ENCODE measurements at places on chromosomes 13 and 19.

DNA sequence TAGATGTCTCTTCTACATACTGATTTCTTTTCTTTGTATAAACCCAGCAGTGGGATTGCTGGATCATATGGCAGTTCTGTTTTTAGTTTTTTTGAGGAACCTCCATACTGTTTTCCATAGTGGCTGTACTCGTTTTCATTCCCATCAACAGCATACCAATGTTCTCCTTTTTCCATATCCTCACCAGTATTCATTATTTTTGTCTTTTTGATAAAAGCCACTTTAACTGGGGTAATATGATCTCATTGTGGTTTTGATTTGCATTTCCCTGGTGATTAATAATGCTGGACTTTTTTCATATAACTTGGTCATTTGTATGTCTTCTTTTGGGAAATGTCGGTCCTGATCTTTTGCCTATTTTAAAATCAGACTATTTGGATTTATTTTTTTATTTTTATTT is 108.5 kb downstream of the PAN3 start:
- no peak for DNase-seq

DNA sequence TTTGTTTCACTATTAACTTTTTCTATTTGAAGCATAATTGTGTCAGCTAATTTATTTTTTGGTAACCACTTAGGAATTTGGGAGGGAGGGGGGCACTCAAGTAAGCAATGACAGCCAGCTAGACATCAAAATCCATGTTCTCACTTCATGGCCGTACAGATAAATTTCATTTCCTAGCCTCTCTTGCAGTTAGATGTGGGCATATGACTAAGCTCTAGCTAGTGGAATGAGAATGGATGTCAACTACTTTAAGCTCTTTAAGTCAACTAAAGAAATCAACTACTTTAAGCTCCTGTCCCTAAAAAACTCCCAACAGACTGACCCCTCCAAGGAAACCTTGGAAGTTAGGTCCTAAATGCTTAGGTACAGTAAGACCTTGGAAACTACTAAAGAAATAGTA is 92.0 kb downstream of the KCNRG start:
- no peak for DNase-seq

DNA sequence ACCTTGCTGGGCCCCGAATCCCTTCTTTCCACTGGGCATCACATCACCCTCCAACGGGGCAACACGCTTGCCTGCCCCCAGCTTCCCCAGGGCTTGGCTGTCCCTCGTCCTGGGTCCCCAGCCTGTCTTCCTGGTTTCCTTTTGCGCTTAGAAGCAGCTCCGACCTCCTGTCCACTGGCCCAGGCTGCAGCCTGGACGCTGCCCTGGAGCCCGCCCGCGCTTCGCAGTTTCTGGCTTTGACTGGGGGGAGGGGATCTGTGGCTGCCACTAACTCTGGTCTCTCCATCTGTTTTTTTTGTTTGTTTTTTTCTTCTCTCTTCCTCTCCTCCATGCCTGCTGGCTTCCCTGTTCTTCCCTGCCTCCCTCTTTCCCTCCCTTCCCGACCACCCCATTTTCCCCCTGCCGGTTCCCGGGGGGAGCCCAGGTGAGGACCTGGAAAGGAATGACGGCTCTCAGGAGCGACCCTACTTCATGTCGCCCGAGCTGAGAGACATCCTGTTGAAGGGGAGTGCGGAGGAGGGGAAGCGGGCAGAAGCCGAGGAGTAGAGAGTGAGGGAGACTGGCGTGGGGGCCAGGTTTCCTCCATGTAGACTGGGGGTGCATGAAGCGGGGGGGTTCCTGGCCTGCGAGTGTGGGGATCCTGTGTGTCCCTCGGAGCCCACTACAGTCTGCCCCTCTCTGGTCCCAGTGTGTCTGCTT is 11.5 kb upstream of the ILF3 start:
- no peak for DNase-seq

DNA sequence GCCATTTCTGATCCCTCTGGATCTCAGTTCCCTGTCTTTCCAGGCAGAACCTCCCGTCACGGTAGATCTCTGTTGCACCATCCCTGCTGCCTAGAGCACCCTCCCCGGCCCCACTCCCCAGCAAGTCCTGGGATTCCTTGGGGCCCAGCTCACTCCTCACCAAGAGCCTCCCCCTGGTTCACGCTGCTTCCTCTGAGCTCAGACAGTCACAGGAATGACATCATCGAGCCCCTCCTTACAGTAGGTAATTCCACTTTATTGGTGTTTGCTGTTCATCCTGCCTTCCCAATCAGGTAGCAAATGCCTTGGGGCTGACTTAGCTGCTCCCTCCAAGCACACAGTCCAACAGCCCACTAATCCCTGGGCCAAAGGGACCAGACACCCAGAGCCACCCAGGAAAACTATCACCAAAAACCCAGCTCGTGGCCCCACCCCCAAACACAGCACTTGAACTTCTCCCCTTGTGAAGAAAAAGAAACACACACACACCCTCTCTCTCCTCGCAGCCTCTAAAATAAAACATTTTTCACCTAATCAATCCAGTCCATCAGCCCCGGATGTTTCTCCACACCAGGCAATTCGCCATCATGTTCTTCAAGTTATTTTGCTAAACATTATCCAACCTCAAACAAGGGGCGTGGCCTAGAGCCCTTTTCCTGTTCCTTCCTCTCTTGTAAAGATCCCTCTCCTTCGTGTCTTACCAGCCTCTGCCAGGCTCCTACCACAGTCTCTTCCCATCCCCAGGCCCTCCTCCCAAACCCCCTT is 2.5 kb downstream of the NAPA start:
- no peak for DNase-seq

GRCh38 chr19:19873381-19873780 is 7.7 kb downstream of the ZNF253 start:
- no peak for DNase-seq

DNA sequence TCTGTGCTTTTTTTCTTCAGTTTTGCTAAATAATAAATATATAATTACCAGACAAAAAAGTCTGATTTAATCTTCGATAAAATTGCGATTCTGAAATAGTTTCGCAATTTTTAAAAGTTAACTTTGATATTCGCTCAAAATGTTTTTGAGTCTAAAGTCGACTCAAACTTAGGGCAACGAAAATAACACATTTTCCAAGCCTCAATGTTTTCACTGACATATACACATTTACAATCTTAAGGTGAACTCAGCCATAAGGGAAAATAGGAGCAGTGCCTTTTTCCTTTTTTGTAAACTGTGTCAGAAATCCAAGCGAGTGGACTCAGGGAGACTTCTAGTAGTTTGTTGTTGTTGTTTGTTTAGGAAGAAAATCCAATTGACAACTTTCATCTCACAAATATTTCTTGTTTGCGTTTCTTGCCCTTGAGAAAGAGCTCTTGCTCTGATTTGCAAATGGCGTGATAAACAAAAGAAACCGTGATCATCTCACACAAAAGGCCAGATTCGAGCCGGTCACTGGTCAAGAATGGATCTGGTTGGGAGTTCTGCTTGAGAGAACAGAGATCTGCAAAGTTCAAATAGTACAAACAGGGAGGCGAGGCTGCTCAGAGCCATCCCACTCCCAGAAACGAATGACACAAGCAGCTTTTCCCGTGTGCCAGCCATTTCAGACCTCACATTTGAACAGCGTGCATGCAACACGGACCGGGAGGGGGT is 2.1 kb downstream of the SOX21 start:
- DNase-seq, result no peak

DNA sequence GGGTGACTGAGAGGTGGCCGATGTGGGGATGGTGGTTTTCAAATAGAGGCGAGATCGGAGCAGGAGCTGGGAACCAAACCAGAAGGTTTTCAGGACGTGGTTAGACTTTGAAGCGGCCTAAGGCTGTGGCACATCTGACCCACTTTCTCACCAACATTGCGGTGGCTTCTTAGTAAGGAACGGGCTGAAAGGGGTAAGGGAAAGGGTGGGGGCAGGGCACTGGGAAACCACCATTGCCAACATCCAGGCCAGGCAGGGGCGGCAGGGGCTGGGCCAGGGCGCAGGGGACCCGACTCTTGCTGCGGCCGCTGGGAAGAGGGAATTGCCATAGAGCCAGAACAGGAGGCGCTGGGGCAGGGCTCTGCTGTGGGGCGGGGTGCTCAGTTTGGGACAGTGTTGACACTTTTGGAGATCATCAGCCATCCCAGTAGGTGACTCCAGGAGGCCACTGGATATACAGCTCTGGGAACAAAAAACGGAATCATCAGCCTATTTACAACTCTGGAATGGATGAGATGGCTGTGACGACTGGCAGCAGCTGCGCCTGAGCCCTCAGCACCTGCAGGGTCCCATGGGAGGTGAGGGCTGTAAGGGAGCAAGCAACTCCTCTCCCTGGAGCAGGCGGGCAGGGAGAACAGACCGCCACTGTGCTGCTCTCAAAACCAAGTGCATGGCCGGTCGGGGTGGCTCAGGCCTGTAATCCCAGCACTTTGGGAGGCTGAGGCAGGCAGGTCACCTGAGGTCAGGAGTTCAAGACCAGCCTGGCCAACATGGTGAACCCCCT is 52.2 kb downstream of the IRS2 start:
- DNase-seq, result no peak

DNA sequence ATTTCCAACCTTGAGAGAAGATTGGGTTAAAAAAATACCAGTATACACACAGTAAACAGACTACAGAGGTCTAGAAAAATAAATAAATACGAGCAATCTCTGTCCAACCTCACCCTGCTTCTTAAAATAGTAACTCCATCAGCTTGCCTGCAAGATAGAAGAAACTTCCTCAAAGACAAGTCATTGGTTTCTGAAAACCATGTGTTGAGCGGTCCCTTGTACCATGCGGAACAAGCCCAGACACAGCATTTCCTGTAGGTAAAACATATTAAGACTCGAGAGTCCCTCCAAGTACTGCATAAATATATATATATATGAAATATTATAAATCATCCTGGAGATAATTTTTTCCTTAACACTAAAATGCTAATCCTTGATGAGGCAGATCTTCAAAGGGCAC is 157.4 kb downstream of the MZT1 start:
- no peak for DNase-seq

DNA sequence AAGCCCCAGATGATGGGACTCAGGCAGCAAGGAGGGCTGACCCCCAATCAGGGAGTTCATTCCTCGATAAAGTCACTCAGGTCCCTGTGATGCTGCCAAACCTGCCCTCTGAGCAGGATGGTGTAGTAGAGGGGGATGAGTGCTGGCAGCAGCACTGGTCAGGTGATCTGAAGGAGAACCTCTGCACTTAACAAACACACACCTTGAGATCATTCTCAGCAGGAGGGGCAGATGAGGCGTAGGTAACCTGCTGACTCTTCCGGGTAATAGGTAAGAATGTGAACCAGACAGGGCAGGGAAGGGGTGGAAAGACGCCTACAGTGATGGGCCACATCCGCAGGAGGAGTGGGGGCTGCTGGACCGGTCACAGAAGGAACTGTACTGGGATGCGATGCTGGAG is 3.2 kb downstream of the ZNF446 start:
- DNase-seq, result no peak

DNA sequence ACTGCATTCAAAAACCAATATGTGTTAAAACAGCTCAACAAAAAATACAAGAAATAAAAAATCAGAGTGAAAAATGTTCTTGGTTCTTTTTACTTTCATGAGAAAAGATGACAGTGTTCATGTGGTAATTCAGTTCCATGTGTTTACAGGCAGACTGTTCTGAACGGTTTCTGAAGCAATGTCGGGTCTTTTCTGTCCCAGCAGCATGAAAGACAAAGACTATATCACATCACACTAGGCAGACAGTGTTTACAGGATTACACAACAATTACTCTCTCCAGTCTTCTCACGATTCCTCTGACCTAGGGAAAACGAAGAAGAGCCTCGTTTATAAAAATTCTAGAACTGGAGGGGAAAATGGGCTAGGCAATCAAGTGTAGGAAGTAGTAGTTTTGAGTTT is 83.4 kb downstream of the UBL3 start:
- DNase-seq, result no peak

- no peak for DNase-seq
These were observed 434.5 kb downstream of the PCDH9 start for GRCh38 chr13:66795636-66796035.

- DNase-seq, result no peak
These were observed 16.1 kb downstream of the MKNK2 start for GRCh38 chr19:2034729-2035589.

GRCh38 chr13:113112893-113113845 is 7.6 kb downstream of the F7 start:
- no peak for DNase-seq

GRCh38 chr13:70960841-70961443 is 852.7 kb upstream of the KLHL1 start:
- peak; percentile 40 for DNase-seq

Data from NCI-H1417 treated with DMSO at 0.1 percent for 48 hours (cell line).